KG1 (cell line): ENCODE measurements at places on chromosomes 2 and 18.

- DNase-seq, result no peak
Measured at GRCh38 chr2:44692821-44693220, 248.7 kb upstream of the SIX3 start.

GRCh38 chr2:7427293-7428060 lies 510.3 kb downstream of the RNF144A start:
- DNase-seq, result peak; percentile 36

DNA sequence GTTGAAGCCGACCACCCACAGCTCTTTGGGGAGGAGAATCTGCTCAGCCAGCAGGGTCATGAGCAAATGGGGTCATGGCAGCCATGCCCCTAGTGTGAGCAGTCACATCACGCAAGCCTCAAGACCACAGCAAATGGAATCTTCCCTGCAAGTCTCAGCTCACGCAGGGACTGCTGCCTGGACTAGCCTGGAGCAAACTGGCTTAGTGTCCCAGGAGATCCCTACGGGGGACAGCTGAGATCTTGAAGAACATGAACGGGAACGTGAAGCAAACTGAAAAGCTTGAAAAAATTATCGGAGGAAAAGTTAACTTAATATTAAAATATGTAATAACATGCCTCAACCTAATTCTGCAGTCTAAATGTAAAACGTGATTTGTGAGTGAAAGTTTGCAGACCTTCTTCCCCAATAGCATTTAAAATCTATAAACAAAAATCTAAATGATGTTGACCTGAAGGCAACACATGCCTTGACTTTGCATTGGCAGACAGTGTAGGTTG lies 118.4 kb downstream of the FAM124B start:
- no peak for DNase-seq

GRCh38 chr2:207107551-207107950 lies 58.2 kb downstream of the KLF7 start:
- DNase-seq, result peak; percentile 46

GRCh38 chr2:155266109-155266508 lies 567.6 kb downstream of the KCNJ3 start:
- no peak for DNase-seq

GRCh38 chr2:196927376-196928225 lies 1.1 kb upstream of the PGAP1 start:
- DNase-seq, result no peak

GRCh38 chr2:238988752-238989151 lies 140.9 kb downstream of the TWIST2 start:
- DNase-seq, result no peak

GRCh38 chr2:27441958-27442919 lies at the start of gene KRTCAP3:
Gene KRTCAP3, plus strand, starts transcription at chr2:27442381. Its CDS starts 32 bp downstream, at chr2:27442413.
- DNase-seq, result no peak

- DNase-seq, result no peak
Measured at GRCh38 chr2:222950638-222951285, 89.9 kb downstream of the ACSL3 start.

GRCh38 chr2:20680744-20681375 lies 13.9 kb downstream of the GDF7 start:
- no peak for DNase-seq

GRCh38 chr2:441258-442022 lies 153.5 kb upstream of the ALKAL2 start:
- DNase-seq, result no peak

- no peak for DNase-seq
Measured at GRCh38 chr2:20135631-20136050, 84.2 kb upstream of the LAPTM4A start.

GRCh38 chr2:165528691-165529090 lies 59.2 kb downstream of the CSRNP3 start:
- DNase-seq, result no peak

DNA sequence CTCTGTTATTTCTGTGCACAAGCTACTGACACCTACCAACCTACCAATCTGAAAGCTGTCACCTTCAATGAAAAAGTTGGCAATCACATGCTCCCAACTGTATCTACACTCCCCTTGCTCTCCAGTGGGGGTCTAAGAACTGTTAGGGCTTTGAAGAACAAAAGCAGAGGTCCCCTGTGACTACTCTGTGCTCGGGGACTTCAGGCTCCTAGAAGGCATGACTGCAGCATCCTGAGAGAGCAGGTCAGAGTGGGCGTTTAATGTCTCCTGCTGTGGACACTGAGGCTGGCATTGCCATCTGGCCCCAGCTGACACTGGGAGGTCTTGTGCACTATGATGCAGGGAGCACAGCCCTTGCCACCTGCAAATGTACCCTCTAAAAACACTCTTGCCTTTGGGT lies 93.3 kb downstream of the ACTR2 start:
- DNase-seq, result no peak

GRCh38 chr2:72975017-72975416 lies 57.7 kb downstream of the EMX1 start:
- no peak for DNase-seq
